ENCODE measurements at places on chromosomes 7 and 10. TPM values are rescaled to one million over a fixed set of nuclear protein-coding genes. Genes with fewer than 3 reads are reported as not detected.

DNA sequence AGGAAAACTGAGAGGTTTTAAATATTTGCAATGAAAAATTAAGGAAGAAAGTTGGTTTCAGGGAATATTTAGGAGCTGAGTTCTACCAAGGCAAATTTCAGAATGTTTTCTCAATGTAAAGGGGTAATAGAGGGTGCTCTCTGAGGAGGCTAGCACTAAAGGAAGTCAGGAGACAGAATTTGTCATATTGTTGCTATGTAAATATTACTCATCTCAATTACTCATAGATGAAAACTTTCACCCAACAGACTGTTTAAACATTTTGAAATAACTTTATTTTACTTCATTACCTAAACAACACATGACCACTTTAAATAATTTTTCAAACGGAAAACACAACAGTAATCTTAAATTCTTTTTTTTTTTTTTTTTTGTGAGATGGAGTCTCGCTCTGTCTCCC, 274.8 kb upstream of the NRG3 start:
- DNase-seq, result no peak

GRCh38 chr7:109713366-109713765, 1143.7 kb downstream of the DNAJB9 start:
- DNase-seq, result no peak

DNA sequence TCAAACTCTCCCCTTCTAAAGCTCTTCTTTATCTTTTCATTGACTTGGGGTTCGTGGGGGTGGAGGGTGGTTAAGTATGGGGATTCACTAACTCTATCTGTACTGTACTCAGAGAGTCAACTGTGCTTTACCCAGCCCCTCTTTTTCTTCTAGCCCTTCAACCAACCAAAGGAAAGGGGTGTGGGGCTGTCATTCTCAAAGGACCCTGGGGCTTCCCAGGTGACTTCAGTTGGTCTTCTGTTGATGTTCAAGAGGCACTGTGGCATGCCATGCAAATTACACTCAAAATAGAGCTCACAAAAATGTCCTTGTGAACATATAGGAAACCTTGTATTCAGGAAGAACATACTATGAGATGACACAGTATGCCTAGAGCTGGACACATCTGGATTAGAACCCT, 16.9 kb upstream of the RHOBTB1 start:
- DNase-seq, result no peak

The CFAP46 gene
- 5.2 TPM for total RNA-seq

The CLDN12 gene
- 36.2 TPM for total RNA-seq

Data from upper lobe of left lung (tissue), 6 donors.